ENCODE measurements at places on chromosomes 6 and 20.

- DNase-seq = no peak
Measured at GRCh38 chr20:64023361-64024140, 12.4 kb upstream of the C20orf204 start.

- no peak for DNase-seq
Measured at GRCh38 chr6:40244699-40245098, 310.4 kb upstream of the MOCS1 start.

DNA sequence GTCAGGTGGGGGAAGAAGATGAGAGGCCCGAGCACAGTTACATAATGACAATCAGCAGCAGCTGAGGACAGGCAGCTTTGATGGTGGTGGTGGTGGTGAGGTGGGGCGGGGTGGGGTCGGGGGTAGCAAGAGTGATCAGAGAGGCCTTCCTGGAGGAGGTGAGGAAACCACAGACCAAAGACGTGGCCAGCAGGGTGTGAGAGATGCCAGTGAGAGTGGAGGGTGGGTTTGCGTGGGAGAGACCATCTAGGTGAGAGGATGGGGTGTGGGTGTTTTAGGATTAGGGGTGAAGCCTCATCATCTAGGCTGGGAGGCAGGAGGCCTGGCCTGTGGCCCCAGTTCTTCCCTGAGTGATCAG, 76.0 kb upstream of the TOX2 start:
- no peak for DNase-seq

DNA sequence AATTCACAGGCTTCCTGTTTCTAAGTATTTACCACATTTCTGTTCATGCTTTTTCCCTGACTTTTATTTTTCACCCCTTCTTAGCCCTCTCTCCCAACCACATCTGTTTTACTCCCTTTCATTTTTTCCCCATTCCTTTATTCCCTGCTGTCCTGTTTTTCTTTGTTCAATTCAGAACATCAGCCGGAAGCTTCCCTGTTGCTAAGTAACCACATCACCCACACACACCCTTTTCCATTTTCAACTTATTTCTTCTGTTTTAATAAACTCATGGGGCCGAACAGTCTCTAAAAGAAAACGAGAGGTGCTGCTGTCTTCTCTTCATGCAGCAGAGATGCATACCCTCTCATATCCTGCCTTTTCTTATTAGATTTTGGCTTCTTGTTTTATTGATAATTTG, 53.5 kb upstream of the CEP85L start:
- no peak for DNase-seq

GRCh38 chr6:51542475-51542874, 544.9 kb downstream of the PKHD1 start:
- DNase-seq = no peak

DNA sequence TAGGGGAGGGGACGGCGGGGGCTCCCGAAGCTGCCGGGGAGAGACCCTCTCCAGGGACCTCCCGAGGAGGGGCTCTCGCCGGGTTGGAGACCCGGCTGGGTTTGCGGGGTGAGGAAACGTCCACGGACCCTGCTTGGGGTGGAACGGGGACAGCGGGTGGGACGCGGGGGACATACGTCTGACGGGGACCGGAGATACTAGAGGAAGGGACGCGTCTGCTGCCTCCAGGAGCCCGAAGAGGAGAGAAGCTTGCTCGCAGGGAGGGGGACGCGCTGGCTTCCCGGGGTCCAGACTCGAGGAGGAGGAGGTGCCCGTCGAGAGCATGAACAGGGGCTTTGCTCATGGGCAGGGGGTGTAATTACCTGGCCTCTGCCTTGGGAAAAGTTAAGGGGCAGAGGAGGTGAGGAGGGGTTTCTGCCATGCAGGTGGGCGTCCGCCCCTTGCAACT, 593 bp downstream of the DNMT3B start:
- peak; percentile 27 for DNase-seq

DNA sequence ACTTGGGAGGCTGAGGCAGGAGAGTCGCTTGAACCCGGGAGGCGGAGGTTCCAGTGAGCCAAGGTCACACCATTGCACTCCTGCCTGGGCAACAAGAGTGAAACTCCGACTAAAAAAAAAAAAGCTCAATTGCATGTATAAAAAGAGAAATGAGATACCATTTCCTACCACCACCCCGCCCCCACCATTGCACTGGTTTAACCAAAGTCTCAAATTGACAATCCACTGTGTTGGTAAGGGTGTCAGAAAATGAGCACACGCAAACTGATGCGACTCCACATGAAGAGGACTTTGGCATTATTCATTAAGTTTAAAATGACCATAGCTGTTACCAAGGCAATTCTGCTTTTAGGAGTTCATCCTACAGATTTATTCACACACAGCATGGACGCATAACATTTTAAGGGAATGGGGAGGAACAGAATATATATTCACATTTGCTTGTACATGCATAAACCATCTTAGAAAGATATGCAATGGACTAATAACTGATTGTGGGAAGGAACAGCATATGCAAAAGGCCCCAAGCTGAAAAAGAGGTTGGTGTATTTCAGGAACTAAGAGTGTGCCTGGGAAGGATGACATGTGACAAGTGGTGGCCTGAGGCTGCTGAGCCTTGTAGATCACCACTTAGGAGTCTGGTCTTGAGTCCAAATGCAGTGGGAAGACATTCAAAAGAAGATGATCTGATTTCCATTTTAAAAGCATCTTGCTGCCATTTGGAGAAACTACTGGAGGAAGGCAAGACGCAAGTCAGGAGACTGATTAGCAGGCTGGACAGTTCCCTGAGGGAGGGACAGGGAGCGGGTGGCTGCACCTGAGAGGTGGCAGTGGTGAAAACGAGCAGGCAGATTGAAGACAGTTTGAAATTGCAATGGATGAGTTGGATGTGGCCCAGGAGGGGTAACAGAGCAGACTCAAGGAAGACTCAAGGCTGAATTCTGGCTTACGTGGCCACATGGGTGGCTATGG, 37.2 kb upstream of the PTPN1 start:
- DNase-seq = no peak

- peak; percentile 62 for DNase-seq
Measured at GRCh38 chr6:147530132-147531060, 21.9 kb downstream of the SAMD5 start.

- no peak for DNase-seq
Measured at GRCh38 chr6:70506321-70506720, 60.4 kb upstream of the SDHAF4 start.

DNA sequence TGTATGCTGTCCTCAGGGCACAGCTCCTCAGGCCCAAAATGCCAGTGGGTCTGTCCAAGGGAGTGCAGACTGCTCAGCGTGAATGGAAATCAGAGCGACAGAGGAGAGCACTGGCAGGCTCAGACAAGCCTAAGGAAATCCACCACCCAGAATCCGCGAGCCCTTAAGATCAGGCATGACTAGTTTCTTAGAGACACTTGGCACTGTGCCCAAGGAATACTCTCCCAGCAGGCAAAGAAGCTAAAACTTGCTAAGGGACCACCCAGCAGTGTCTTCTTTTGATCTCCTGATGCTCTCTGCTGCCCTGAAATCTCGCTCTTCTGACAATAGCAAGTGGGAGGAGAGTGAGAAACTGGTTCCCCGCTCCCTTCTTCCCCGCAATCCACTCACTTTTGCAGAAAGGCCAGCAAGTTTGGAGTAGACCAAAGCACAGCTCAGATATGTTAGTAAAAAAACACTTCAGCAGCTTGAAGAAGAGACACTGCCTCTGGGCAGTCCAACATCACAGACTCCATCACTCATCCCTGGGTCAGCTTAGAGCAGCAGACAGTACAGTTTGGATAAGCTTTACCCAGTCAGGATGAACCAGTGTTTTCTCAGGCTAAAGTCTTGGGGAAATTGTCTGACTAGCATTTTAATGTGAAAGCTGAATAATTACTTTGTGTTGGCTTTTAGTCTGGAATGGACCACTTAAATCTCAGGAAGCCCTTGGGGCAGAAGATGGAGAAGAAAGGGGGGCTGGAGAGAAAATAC, 32.4 kb downstream of the TRAF3IP2 start:
- no peak for DNase-seq

- no peak for DNase-seq
Measured at GRCh38 chr6:83464381-83465140, 33.7 kb upstream of the ME1 start.

GRCh38 chr20:35305682-35306556, 13.7 kb upstream of the FAM83C start:
- DNase-seq = peak; percentile 78

- no peak for DNase-seq
Measured at GRCh38 chr6:160137130-160137988, 15.7 kb downstream of the SLC22A1 start.

DNA sequence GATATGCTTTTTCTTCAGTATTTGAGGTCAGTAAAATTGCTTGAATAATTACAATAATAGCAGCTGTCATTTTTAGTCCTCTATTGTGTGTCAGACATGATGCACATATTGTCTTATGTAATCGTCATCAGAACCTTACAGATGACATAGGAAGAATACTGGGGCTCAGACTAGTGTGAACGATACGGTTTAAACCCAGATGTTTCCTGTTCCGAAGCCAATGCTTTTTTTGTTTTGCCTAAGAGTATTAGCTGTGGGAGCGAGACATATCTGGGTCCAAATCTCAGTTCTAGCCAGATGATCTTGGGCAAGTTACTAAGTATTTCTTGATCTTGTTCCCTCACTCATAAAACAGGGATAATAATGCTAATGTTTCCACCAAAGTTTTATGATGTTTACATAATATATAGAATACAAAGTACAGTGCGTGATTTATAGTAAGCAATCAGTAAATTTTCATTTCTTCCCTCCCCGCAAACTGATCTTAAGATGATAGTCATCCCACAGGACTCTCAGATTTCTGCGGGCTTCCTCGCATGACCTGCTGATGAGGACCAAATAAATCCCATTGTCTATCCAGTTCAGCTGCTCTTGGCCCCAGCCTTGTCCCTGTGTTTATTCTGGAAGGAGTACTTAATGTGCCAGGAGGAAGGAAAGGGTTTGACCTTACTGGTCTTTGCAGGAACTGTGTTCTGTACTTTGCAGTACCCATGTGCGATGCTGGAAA, 98.2 kb downstream of the CAP2 start:
- no peak for DNase-seq

DNA sequence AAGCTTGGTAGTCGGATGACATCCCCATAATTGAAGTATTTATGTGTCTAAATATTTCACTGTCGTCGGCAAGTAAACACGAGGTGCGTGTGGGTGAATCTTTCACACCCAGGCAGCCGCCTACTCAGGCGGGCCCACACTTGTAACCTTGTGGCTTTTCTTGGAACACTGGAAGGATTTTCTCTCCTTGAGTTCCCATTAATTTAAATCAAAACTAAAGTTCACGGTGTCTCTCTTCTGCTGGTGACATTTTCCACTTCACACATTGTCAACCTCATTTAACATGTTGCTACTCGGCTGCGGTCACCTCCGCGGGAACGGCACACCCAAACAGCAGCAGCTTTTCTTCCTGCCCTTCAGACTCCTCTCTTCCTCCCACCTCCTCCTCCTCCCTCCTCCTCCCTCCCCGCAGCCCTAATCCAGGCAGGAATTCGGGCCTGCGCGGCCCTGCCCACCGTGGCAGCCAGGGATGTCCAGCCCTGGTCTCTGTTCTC, 336.6 kb downstream of the QKI start:
- no peak for DNase-seq

DNA sequence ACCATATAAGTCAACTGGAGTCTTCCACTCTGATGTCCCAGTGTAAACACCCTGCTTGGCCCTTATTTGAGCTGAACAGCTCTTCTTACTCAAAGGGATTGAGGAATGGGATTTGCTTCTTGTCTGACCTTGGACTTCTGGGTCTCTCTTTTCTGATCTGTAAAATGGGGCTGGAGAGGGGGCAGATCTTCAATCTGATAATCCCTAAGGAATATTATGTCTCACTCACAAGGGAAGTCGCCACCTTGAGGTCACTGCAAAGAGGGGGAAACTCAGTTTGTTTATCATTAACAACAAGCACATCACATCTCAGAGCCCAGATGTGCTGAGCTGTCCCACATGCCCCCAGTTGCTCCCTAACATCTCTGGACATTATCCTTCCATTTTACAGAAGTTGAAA, 15.1 kb downstream of the KCNS1 start:
- DNase-seq = no peak

- DNase-seq = no peak
Measured at GRCh38 chr6:55210952-55211351, 36.6 kb downstream of the HCRTR2 start.

DNA sequence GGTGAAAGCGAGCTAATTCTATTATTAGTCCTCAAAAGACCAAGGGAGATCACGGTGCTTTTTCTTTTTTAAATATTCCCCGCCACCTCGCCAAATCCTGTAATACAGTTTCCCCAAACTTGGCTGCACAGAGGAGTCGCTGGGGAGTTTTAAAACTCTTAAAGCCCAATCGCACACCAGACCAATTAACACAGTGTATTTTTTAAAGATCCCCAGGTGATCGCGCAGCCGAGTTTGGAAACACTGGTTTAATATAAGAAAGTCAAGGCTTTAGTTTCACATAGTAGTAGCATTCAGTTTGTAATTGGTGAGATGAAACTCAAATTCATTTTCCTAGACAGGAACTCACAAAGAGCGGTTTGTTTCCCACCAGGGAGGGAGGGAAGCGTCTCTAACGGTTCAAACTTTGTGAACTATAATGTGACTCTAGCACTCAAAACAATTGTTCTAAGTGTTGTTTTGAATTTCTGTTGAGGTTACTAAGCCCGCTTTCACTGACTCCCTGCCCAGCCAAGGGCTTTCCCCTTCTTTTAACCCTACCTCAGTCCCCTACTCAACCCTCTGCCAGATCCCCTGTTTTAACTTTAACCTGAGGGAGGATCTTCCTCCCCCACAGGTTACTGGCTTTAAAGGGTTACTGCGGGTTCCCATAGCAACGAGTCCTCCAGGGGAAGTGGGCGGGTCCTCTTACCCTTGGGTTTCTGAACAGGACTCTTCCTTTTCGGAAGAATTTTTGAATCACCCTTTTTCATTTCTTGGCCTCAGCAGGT, 25.7 kb upstream of the BTBD3 start:
- DNase-seq = peak; percentile 84

- no peak for DNase-seq
Measured at GRCh38 chr20:1995531-1996310, 1.9 kb upstream of the PDYN start.

GRCh38 chr6:88048578-88048977, 937 bp downstream of the SPACA1 start:
- no peak for DNase-seq

DNA sequence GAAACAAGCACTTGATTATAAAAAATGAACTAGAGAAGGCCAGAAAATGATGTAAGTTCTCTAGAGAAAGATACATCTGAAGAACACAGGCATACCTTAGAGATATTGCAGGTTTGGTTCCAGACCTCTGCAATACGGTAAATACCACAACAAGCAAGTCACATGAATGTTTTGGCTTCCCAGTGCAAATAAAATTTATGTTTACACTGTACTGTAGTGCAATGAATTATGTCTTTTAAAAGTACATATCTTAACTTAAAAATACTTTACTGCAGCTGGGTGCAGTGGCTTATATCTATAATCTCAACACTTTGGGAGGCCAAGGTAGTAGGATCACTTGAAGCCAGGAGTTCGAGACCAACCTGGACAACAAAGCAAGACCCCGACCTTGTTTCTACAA, 10.9 kb upstream of the KIAA1586 start:
- DNase-seq = no peak

GRCh38 chr6:151109361-151109760, 130.4 kb upstream of the AKAP12 start:
- no peak for DNase-seq

GRCh38 chr6:19547507-19547906, 289.7 kb upstream of the ID4 start:
- DNase-seq = no peak

- no peak for DNase-seq
Measured at GRCh38 chr6:7693827-7694226, 32.1 kb upstream of the BMP6 start.

Measured in Kasumi-1 (cell line).